ENCODE measurements at places on chromosomes 2 and 18. TPM values are rescaled to one million over a fixed set of nuclear protein-coding genes. Genes with fewer than 3 reads are reported as not detected.

The ATP6V1C2 gene
- 1.5 TPM for polyA plus RNA-seq

The DOCK10 gene
- 15.0 TPM for polyA plus RNA-seq

The ABCG8 gene
- 0.10 TPM for polyA plus RNA-seq

DNA sequence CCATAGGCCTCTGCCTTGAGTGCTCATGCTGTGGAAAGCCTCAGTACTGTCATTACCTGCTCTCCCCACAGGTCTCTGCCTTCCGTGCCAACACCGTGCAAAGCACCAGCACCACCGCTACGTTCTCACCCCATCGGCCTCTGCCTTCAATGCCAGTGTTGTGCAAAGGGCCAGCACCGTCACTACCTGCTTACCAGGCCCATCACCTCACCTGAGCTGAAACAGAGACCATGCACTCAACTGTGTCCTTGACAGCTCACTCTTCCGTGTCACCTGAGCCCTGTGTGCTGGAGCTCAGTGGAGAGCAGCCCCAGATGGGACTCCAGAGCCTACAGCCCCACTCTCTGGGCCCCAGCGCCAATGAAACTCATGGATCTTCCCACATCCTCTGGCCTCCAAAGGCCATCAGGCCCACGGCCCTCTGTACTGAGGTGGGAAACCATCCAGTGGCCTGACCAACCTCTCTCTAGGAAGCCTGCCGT lies 62.7 kb downstream of the ZNF516 start:
- DNase-seq, result no peak
- H3K27me3 ChIP-seq, result no peaks in the 10 kb centered on the region
- no peak overlapping the region for H3K27ac ChIP-seq
- H3K4me3 ChIP-seq, result no peak overlapping the region
- H3K36me3 ChIP-seq, result peaks cover 33% of the 10 kb centered on the region

DNA sequence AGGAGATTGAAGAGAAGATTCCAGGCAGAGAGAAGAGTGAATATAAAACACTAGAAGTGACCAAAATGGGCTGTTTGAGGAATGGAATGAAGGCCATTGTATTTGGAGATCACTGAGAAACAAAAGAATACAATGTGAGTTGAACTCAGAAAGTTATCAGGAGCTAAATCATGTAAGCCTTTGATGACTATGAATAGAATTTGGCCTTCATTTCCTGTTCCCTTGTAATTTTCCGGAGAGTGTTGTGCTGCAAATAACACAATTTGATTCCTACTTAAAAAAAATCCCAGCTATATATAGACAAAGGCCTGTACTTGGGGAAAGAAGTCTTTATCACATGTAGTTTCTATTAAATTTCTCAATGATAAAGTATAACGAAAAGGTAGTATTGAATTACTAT lies 33.7 kb upstream of the KYNU start:
- no peaks in the 10 kb centered on the region for H3K36me3 ChIP-seq
- no peak overlapping the region for H3K4me3 ChIP-seq
- peak; percentile 2 for DNase-seq
- no peaks in the 10 kb centered on the region for H3K27me3 ChIP-seq
- no peak overlapping the region for H3K27ac ChIP-seq

DNA sequence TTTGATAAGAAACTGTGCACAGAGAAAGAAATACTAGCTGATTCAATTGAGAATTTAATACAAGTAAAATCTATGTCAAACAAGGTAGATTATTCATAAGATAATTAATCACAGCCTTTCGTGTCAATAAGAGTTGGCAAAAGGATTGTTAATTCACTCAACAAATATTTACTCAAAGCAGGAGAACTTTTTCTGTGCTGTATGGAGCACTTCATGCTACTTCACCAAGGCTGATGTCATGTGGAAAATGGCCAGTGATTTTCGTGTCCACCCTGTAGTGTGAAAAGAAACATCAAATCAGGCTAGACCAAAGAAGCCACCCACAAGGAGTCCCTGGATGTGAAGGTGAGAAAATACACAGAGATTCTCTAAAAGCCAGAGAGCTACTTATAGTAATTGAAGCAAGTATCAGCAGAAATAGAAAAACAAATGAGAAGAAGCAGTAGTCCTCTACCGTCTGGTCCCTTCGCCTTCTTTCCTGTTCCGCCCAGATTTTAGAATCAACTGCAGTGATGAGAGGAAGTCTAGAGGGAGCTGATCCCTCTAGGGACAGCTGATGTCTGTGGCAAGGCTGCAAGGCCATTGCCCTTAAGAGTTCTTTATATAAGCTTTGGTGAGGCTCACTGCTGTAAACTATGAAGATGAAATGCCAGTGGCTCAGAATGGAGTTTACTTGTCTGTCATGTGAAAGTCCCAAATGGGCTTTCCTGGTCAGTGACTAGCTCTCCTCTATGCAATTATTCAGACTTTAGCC lies 201.3 kb upstream of the APCDD1 start:
- H3K27me3 ChIP-seq, result no peaks in the 10 kb centered on the region
- no peak overlapping the region for H3K4me3 ChIP-seq
- peaks cover 7% of the 10 kb centered on the region for H3K4me1 ChIP-seq
- no peaks in the 10 kb centered on the region for H3K36me3 ChIP-seq
- DNase-seq, result no peak

DNA sequence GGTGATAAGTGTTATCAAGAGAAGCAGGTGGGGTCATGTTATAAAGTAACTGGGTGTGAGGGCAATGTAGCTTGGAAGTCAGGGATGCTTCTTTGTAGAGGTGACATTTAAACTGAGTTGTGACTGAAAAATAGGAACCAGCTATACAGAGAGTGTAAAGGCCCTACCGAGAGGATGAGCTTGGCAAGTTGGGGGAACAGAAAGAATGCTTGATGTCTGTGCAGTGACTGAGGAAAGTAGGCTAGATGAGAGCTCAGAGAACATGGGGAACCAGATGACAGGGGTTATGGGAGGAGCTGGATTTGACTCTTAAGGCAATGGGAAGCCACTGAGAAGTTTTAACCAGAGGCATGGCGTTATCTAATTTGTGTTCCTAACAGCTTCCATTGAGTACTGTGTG lies 115.3 kb downstream of the DOCK10 start:
- no peaks in the 10 kb centered on the region for H3K27me3 ChIP-seq
- H3K4me3 ChIP-seq, result no peak overlapping the region
- H3K36me3 ChIP-seq, result peaks cover 24% of the 10 kb centered on the region
- no peak for DNase-seq
- H3K4me1 ChIP-seq, result no peaks in the 10 kb centered on the region
- H3K27ac ChIP-seq, result no peak overlapping the region

- no peak for DNase-seq
- no peak overlapping the region for H3K4me3 ChIP-seq
- H3K27ac ChIP-seq, result no peak overlapping the region
- H3K36me3 ChIP-seq, result no peaks in the 10 kb centered on the region
- no peaks in the 10 kb centered on the region for H3K4me1 ChIP-seq
- no peaks in the 10 kb centered on the region for H3K27me3 ChIP-seq
Observed at GRCh38 chr2:229553091-229553490, 161.3 kb downstream of the DNER start.

GRCh38 chr2:199818026-199818425 lies 33.0 kb downstream of the FTCDNL1 start:
- H3K4me1 ChIP-seq, result peaks cover 2% of the 10 kb centered on the region
- no peak overlapping the region for H3K4me3 ChIP-seq
- no peak for DNase-seq

- no peak overlapping the region for H3K4me3 ChIP-seq
- H3K27ac ChIP-seq, result no peak overlapping the region
- H3K4me1 ChIP-seq, result peaks cover 44% of the 10 kb centered on the region
- H3K27me3 ChIP-seq, result no peaks in the 10 kb centered on the region
- no peak for DNase-seq
Observed at GRCh38 chr18:46402396-46402795, 254.6 kb downstream of the LOXHD1 start.

GRCh38 chr2:2484301-2484700 lies 153.2 kb upstream of the MYT1L start:
- DNase-seq, result no peak
- no peak overlapping the region for H3K27ac ChIP-seq
- H3K27me3 ChIP-seq, result no peaks in the 10 kb centered on the region
- H3K4me3 ChIP-seq, result no peak overlapping the region
- no peaks in the 10 kb centered on the region for H3K4me1 ChIP-seq
- H3K36me3 ChIP-seq, result no peaks in the 10 kb centered on the region

DNA sequence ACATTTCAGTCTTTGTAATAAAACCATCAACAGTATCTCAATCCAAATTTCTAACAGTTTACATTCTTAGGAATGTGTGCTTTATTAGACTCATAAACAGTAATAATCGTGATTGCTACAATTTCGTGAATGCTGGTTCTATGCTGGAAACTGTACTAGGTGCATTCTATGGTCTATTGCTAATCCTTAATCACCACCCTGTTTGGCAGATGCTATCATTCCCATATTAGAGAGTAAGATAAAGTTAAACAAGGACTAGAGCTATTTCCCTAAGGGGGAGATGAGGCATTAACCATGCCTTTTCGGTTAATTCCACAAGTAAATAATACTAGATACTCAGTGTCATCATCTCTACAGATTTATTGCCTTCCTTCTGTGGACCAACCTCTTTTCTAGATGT lies 244.0 kb downstream of the PAX3 start:
- no peak overlapping the region for H3K27ac ChIP-seq
- no peak for DNase-seq
- peaks cover 2% of the 10 kb centered on the region for H3K4me1 ChIP-seq
- H3K36me3 ChIP-seq, result no peaks in the 10 kb centered on the region
- H3K4me3 ChIP-seq, result no peak overlapping the region
- H3K27me3 ChIP-seq, result peaks cover 17% of the 10 kb centered on the region

DNA sequence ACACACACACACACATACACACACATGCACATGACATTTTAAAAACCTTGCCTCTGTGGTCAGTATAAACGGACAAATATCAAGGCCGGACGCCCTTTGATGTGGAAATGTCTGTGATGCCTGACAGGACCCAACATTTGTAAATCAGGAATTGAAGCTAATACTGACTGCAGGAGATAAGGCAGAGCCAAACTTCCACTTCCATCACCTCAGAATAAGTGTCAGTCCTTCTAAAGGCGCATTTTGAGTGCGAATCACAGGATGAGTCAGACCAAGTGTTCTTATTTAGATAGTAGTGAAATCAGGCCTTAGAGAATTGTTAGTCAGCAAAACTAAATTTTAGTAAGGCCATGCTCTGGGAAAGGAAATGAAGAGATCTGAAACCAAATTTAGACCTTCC lies 211.7 kb upstream of the LRATD1 start:
- no peak overlapping the region for H3K4me3 ChIP-seq
- no peaks in the 10 kb centered on the region for H3K36me3 ChIP-seq

GRCh38 chr2:30271301-30271700 lies 40.0 kb downstream of the LBH start:
- H3K4me3 ChIP-seq, result no peak overlapping the region
- no peak overlapping the region for H3K27ac ChIP-seq
- H3K4me1 ChIP-seq, result peaks cover 5% of the 10 kb centered on the region
- no peak for DNase-seq
- no peaks in the 10 kb centered on the region for H3K36me3 ChIP-seq

DNA sequence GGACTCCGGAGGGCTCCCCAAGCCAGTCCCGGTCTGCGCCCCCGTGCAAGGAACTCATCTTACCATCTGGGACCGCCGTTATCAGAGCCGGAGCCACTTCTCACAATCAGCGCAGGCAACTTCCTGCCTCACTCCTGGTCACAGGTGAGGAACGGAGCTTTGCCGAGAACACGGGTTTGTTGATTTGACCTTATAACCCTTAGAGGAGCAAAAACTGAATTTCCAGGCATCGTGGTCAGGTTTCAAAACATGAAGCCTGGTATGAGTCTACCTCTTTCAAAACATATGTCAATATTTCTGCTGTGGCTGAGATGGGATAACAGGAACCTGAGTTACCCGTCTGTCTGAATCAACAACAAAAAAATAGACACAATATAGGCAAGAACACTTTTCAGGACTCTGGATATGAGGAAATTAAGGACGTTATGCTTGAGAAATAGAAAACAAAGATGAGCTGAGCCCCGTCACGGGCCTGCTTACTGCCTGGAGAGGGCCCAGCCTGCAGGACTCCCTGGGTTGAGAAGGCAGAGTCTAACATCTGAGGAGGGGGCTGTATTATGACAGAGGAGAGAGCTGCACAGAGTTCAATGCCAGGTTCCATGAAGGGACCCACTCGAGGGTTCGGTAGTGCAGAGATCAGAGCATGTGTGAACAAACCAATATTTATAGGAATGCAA lies 148.7 kb downstream of the NDUFA10 start:
- H3K27ac ChIP-seq, result no peak overlapping the region
- H3K4me1 ChIP-seq, result peaks cover 15% of the 10 kb centered on the region
- H3K4me3 ChIP-seq, result no peak overlapping the region
- H3K36me3 ChIP-seq, result no peaks in the 10 kb centered on the region

DNA sequence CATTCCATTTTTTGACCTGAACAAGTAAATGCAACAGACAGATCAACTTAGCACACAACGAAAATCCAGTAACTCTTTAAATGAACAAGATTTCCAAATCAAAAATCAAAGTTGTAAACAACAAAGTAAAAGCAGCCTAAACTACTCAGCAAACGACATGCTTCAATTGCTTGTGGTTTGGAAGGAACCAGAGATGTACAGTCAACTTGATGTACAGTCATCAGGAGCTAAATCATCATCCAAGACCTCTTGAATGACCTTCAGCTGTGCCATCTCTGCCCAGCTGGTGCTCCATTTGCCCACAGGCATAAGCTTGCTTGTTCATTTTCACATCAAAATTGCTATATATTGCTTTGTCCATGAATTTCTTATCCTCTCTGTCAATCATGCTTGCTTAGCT lies 109.8 kb downstream of the UPP2 start:
- no peaks in the 10 kb centered on the region for H3K36me3 ChIP-seq
- no peaks in the 10 kb centered on the region for H3K4me1 ChIP-seq
- no peak for DNase-seq
- H3K4me3 ChIP-seq, result no peak overlapping the region

- no peak for DNase-seq
- no peaks in the 10 kb centered on the region for H3K4me1 ChIP-seq
- no peak overlapping the region for H3K4me3 ChIP-seq
- no peak overlapping the region for H3K27ac ChIP-seq
- H3K36me3 ChIP-seq, result no peaks in the 10 kb centered on the region
Observed at GRCh38 chr2:88239781-88240180, 69.6 kb downstream of the THNSL2 start.

GRCh38 chr2:31404827-31405226 lies 9.7 kb downstream of the XDH start:
- H3K4me1 ChIP-seq, result no peaks in the 10 kb centered on the region
- DNase-seq, result no peak
- no peaks in the 10 kb centered on the region for H3K27me3 ChIP-seq
- no peak overlapping the region for H3K4me3 ChIP-seq

GRCh38 chr2:185012643-185013042 lies 414.3 kb downstream of the ZNF804A start:
- no peak for DNase-seq
- H3K27ac ChIP-seq, result no peak overlapping the region
- H3K36me3 ChIP-seq, result no peaks in the 10 kb centered on the region
- H3K4me1 ChIP-seq, result no peaks in the 10 kb centered on the region
- H3K27me3 ChIP-seq, result no peaks in the 10 kb centered on the region

DNA sequence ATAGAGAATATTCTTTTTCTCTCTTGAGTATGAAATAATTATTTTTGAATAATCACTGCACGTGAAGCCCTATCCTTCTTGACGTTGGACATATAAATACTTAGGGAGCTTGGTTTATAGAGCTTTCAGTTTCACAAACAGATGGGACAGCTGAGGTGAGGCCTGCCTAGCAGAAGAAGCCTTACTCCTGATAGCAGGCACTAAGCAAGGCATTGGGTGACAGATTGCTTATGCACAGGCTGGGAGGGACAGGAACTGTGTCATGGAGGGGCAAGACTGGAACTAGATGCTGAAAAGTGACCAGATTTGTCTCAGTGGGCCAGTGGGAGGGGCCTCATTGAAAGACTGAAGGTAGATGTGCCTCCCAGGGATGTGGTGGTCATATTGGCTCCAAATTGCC lies 220.8 kb downstream of the NEDD4L start:
- H3K4me3 ChIP-seq, result no peak overlapping the region
- no peak for DNase-seq
- H3K36me3 ChIP-seq, result no peaks in the 10 kb centered on the region
- no peaks in the 10 kb centered on the region for H3K27me3 ChIP-seq
- H3K4me1 ChIP-seq, result peaks cover 29% of the 10 kb centered on the region

GRCh38 chr2:65165558-65165957 lies 35.7 kb upstream of the RAB1A start:
- DNase-seq, result peak; percentile 77
- no peaks in the 10 kb centered on the region for H3K27me3 ChIP-seq
- H3K36me3 ChIP-seq, result no peaks in the 10 kb centered on the region
